Stimulated activated CD8-positive, alpha-beta memory T cell treated with anti-CD3 and anti-CD28 coated beads, Interleukin-15, amount 100 ng/mL, for 1 hour (primary cell): ENCODE measurements at places on chromosomes 11 and 22.

DNA sequence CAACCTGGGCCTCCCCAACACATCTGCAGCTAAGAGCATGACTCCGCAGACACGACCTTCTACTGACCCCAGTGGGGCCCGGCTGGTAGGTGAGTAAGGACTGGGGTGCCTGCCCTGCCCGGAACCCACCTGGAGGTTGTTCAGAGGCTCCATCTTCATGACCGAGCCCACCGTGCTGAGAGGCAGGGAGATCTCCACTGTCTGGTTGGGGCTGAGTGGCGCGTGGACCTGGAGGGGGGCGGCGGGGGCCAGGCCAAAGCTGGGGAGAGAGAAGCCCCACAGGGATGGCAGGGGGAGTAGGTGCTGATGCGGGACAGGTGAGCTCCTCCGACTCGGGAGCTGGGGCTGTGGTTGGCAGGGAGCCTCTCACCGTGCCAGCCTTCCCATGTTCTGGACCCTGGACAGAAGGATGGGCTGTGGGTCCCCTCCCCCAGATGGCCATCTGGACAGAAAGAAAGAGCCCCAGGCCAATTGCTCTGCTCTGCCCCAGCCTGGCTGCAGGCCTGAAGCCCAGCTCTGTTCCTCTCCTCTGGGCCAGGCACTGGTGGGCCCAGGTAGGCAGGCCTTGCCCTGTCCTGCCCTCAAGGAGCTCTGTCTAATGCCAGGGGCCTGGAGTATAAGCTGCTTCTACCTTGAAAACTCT is 16.3 kb upstream of the RASL10A start:
- DNase-seq = no peak

- no peak for DNase-seq
These were observed 316.4 kb downstream of the NTM start for GRCh38 chr11:131686836-131687235.

GRCh38 chr11:66291706-66292542 is at the start of gene TMEM151A:
Gene TMEM151A, plus strand, starts transcription at chr11:66291894. Its CDS starts 120 bp downstream, at chr11:66292014.
- no peak for DNase-seq

DNA sequence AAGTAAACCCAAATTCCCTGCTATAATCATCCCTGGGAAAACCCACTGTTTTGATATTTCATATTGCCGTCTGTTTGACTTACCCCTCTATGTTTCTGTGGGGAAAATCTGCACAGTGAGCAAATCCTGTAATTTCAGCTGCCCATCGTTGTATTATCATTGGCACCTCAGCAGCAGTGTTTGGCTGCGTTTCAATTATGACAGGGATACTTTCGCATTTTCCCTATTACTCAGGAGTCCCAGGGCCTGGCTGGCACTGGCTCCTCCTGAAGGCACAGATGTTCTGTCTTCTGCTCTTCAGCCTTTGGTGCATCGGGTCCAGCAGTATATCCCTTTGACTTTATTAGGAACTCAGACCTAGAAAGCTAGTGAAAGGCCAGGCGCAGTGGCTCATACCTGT is 12.2 kb upstream of the MMP12 start:
- no peak for DNase-seq

- DNase-seq = no peak
These were observed 147.8 kb upstream of the ARHGAP20 start for GRCh38 chr11:110859998-110860397.

GRCh38 chr22:26967282-26967681 is 309.9 kb downstream of the MIAT start:
- no peak for DNase-seq

- no peak for DNase-seq
These were observed 48.5 kb downstream of the WT1 start for GRCh38 chr11:32386770-32387377.
